ENCODE measurements at places on chromosomes 16 and 17.

GRCh38 chr17:31269036-31269577 lies 27.9 kb downstream of the OMG start:
- no peak for DNase-seq

DNA sequence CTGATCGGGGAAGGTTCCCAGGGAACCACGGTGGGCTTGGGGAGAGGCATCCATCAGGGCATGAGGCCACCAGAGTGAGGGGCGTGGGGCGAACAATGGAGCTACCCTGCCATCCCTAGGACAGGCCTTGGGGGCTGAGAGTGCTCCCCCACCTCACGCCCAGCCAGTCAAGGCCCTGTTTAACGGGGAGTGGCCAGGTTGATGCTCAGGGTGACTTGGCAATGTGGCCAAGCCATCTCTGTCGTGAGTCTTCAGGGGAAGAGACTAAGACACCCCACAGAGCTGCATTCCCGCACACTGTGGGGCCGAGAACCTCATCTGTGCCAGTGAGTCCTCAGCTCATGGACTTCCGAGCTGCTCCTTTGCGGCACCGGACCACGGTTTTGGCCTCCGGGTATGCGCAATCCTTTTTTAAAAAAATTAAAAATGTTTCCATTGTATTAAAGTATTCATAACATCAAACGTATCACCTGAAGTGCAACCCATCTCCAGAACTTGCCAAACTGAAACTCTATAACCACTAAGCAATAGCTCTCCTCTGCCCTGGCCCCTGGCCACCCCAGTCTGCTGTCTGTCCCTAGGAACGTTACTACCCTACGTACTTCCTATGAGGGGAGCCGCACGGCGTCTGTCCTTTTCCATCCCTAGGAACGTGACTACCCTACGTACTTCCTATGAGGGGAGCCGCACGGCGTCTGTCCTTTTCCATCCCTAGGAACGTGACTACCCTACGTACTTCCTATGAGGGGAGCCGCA lies 71.8 kb upstream of the DOC2B start:
- DNase-seq = no peak

GRCh38 chr17:81420769-81421462 lies 25.7 kb downstream of the BAHCC1 start:
- DNase-seq = no peak

GRCh38 chr17:77451894-77452852 lies 311.4 kb downstream of the SEC14L1 start:
- no peak for DNase-seq

DNA sequence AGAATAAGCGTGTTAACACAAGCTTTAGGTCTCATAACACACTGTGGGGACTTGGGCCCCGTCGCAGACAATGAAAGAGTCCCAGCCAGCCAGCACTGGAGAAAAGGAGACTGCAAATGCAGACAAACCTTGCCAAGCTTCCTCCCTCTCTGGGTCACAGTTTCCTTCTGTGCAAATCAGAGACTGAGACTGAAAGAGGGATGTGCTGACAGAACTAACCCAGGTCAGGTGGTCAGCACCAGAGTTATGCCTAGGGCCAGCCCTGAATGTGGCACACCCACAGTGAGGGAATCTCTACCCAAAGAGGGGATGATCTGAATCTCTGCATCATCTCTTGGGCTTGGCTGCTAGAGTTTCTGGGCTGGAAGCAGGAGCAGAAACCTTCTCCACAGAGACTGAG lies 282.3 kb upstream of the CCL2 start:
- DNase-seq = no peak
